ENCODE measurements at places on chromosomes 2 and 18.

GRCh38 chr2:176826356-176826755, 386.2 kb upstream of the HNRNPA3 start:
- no peak for DNase-seq

GRCh38 chr18:3966642-3967358, 488.3 kb downstream of the DLGAP1 start:
- DNase-seq: no peak

DNA sequence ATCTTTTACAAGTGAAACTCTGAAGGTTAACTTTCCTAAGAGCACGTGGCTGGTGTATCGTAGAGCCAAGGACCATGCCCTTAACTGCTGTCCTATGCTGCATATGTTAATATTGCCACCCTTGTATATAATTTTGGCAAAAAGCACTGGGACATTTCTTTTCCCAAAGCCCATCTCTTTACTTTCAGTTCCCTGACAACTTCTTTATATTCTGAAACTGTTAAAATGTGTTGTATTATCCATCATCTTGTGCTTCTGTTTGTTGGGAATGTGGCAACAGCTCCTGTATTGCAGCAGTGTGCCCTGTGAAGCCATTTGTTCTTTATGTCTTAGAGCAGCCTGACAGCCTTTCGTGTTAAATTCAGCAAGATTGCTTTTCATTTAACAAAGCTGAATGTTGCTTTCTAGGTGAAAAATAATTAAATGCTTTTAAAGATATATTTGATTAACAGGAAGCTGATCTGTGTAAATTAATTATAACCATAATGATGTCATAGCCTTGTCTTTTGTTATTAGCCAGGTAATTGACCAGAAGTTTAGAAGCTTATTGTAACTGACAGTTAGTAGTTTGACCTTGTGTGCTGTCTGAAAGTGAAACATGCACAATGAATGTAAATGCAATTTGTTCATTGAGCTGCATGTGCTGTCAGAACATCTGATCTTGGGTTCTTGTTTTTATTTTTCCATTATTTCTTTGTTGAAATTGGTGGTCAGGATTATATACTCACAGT, 9.7 kb downstream of the RHBDD1 start:
- no peak for DNase-seq

GRCh38 chr2:184419744-184420143, 178.6 kb upstream of the ZNF804A start:
- no peak for DNase-seq

DNA sequence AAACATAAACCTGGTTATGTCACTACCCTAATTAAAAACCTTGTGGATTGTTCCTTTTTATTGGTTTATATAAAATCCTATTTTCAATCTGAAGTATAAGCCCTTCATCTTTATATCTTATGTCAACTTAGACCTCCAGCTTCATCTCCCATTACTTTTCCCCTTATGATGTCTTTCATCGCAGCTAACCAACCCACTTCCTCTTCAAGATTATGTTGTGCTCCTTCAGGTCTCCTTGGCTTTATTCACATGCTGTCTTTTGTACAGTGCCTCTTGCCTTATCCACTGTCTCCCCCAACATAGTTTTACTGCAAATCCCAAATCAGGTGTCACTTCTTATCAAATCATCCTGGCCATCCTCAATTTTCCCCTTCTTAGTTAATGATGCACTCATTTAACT, 25.9 kb downstream of the MBD5 start:
- no peak for DNase-seq

DNA sequence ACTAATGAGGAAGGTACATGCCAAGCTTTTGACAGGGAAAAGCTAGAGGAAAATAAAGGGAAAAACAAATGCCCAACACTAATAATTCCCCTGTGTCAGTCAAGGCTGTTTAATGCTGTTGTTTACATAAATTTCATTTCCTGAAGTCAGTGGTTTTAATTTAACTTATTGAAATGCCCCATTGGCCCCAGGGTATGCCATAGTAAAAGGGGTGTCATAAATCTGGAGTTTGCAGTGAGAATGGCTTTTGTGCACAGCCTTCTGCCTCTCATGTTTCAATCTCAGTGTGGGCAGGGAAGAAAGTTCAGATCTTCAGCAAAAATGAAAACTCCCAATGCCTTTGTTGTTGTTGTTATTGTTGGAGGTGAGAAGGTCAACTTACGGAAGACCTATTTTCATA, 550.1 kb upstream of the DCC start:
- no peak for DNase-seq

GRCh38 chr18:23934863-23935262, 79.7 kb upstream of the TTC39C start:
- DNase-seq: no peak

- DNase-seq: peak; percentile 37
Measured at GRCh38 chr2:24492421-24493279, 1.6 kb downstream of the NCOA1 start.

DNA sequence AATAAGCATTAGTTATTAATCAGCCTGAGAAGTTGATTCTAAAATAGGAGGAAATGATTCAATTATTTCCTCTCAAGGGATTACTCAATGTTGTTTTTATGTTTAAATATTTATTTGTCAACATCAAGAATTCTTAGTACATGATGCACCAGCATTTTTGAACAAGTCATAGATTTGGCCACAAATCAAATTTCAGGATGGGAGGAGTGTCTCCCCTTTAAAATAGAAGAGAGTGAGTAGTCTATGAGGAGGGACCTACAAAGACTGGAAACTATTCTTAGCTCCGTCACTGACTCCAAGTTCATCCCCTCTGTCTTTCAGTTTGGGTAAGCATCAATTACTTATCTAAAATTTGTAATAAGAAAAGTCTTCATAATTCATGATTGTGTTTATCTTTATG, 18.6 kb upstream of the IL18R1 start:
- no peak for DNase-seq

GRCh38 chr2:172234716-172235691, 132.3 kb upstream of the DLX2 start:
- DNase-seq: peak; percentile 74

DNA sequence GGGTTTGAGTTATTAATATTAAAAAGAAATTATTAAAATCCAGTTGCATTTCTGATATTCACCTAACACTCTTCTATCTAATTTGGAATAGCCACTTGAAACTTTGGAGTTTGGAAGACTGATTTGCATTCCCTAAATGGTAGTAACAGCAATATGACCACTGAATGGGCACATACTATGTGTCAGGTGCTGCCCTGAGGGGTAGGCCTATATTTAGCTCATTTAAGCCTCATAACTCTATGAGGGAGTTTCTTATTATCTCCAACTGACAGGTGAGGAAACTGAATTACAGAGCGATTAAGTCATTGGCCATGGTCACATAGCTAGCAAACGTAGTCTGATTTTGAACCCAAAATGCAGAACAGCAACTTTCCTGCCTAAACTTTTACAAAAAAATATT, 77.3 kb downstream of the VWA3B start:
- DNase-seq: no peak

- no peak for DNase-seq
Measured at GRCh38 chr2:33107690-33108482, 161.1 kb downstream of the LTBP1 start.

DNA sequence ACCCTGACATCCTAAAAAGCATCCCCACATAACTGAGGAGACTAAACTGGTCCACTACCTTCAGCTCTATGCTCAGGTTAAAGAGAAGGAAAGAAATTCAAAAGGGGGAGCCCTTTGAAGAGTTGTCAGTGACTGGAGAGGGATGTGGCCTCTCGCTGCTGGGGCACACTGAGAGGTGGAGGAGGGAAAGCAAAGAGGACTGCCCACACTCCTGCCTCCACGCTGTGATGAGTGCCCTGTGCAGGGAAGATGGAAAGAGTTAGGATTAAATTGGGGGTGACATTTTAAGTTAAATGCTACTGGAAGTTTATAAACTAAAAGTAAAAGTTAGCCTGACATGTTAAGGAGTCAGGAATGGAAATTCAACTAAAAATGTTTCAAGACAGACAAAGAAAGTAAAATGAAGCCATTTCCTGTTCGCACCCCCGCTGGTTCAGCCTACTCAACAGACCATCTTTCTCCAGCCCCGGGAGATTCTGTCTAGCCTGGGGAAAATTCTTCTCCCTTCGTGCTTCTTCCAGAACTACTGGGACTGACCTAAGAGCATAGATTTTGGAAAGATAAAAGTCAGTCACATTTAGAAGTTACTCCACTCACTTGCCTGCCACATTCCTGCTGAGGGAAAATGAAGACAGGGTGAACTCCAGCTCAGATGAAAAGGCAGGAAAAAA, 17.8 kb upstream of the INO80C start:
- peak; percentile 43 for DNase-seq

DNA sequence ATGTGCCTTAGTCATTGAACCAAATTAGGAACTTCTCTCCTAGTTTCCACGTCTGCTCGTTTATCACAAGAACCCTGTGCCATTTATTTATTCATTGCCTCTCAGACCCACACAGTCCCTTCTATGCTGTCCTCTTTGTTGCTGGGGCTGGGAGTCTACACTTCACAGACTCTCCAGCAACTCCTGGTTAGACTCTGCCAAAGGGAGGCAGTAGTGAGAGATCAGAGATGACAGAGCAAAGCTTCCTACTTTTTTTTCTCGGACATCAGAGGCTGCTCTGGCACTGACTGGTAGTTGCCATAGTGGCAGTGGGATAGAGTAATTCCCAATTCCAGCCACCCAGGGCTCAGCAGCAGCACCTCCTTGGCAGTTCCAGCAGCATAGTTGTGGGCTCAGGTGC, 277.5 kb downstream of the BCL11A start:
- no peak for DNase-seq
